Stimulated activated CD8-positive, alpha-beta memory T cell treated with anti-CD3 and anti-CD28 coated beads, Interleukin-7, amount 100 ng/mL, for 1 hour (primary cell): ENCODE measurements at places on chromosomes 7 and 10.

DNA sequence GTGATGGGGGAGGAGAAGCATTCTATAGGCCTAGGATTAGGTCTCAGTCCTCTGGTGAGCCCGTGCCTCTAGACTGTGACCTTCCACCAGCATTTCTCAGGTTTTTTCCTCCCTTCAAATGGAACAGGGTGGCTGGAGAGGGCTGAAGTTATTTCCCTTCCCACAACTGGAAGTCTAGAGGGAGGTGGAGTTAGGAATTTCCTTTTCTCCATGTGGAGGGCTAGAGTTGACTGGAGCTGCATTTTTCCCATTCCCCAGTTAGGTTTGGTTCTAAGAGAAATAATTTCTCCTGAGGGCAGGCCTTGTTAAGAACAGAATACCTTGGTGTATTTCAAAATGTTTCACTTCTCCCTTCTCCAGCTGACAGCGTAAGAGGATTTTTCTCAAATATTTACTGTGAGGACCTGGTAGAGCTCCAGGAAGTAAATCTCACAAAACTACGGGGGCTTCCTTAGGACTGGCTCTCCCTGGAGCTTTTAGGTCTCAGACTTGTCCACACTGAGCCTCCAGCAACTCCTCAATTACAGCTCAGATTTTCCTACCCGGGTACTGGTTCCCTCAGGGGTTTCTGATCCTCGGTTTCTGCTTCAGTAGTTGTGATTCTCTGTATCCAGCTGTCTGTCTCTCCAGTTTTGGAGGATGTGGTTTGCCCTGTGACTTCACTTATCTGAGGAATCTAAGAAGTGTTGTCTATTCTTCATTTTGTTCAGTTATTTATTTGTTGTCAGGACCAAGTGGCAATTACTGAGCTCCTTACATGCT, 6.0 kb upstream of the REEP3 start:
- no peak for DNase-seq

- DNase-seq = no peak
Observed at GRCh38 chr7:16260236-16260728, 161.1 kb downstream of the CRPPA start.

GRCh38 chr10:44517635-44518034, 132.7 kb upstream of the CXCL12 start:
- no peak for DNase-seq

GRCh38 chr7:139603896-139604295, 80.4 kb downstream of the CLEC2L start:
- DNase-seq = no peak

DNA sequence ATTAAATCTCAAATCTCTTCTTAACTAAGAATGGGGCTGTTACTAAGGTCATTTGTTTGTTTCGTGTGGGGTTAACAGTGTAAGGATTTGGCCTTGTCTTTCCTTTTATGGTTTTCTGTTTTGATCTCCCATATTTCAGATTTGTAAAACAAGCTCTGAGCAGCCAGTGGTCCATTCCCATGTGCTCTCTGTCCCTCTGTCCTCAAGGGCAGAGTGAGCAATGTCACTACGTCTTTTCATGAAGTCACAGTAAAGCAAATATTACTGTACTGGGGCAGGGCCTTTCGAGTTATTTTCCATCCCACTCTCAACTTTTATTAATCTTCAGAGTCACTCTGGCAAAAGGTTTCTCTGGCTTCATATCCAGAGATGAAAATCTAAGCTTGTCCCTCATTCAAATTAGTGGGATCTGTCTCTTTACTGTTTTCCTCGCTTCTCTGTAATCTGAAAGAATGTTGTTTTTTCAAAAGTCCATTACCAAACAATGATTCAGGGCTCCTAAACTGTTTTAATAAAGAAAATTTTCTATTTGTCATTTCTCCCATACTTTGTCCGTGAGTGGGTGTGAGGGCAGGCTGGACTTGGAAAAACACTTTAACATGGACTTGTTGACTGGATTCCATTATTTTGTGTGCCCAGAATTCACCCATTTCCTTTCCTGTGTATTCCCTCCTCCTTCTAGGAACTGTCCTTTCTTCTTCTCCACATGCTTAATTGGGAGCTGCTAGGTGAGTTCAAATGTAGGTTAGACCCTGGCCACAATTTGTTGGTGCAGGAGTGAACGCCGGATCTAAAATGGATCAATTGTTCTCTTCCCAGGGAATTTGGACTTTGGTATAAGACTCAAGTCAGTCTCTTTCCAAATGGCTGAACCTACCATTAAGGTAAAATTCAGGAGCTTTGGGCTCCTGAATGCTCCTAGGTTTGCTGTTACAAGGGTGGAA, 42.1 kb upstream of the NAMPT start:
- no peak for DNase-seq

- no peak for DNase-seq
Observed at GRCh38 chr10:18068401-18068800, 71.8 kb upstream of the CACNB2 start.

DNA sequence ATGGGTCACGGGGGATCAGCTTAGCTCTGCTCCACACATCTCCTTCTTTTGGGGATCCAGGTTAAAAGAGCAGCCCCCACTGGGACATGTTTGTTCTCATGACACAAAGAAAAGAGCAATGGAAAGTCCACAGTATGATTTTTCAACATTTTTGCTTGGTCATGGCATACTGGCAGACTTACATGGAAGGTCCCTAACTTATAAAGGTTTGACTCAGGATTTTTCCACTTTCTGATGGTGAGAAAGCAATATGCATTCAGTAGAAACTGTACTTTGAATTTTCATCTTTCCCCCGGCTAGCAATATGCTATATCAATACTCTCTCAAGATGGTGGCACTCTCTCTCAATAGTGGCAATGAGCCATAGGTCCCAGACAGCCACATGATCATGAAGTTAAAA, 227.7 kb upstream of the LRRN3 start:
- DNase-seq = no peak

DNA sequence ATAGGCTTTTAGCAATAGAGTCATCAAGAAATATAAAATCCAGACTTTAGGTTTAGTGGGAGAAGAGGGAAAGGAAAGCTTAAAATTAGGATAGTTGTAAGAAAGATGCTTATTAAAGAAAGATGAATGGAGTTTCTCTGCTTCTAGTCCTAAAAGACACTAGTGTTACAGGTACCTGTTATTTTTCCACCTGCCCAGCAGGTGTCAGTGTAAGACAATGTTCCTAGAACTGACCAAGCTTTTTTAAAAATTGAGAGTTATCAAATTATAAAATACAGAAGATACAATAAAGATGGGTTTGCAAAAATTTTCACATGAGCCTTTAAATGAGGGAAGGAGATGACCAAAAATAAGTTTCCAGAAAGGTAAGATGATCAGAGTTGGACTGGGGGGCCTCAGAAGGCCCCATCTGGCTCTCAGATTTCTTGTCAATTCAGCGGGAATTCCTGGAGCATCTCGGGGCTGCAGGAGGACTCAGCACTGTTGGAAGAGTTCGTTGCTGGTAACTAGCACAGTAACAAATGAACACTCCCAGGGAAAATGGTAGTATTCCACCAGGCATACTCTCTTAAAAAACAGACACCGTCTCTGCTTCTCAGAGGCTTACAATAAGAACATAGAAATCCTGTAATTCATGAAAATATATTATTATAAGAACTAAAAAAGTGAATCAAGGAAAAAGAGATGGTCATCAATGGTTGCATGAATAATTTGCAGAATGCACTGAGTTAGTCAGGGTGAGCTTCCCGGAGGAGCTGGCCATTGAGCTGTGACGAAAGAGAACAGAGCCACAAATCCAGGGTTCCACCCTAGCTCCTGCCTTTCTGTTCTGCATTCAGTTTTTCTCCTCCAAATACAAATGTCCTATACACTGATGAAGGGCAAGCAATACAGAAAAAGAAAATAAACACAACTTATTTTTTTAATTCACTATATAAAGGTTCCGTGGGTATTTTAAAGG, 71.8 kb upstream of the PIK3CG start:
- DNase-seq = no peak

GRCh38 chr10:71255808-71256660, 43.7 kb downstream of the UNC5B start:
- DNase-seq = no peak

DNA sequence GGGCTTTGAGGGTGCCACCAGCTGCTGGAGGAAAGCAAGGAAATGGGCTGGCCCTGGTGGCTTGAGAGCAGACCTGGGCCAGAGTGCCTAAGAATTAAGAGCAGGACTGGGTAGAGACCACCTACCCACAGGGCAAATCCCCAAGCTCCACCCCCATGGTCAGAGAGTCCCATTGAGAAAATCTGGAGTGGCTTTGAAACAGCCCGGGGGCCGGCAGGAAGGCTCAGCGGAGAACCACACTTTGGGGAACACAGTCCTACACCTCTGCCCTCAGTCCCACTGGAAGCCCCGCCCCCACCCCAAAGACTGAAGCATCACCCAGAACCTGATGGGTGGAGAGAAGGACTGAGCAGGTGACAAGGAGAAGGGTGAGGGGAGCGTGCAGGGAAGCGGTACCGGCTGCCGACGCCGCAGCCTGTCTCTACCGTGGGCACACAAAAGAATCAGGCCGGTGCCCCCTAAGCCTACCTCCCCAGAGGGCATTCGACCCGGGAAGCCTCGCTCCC, 3.6 kb downstream of the SMARCD3 start:
- DNase-seq = no peak

DNA sequence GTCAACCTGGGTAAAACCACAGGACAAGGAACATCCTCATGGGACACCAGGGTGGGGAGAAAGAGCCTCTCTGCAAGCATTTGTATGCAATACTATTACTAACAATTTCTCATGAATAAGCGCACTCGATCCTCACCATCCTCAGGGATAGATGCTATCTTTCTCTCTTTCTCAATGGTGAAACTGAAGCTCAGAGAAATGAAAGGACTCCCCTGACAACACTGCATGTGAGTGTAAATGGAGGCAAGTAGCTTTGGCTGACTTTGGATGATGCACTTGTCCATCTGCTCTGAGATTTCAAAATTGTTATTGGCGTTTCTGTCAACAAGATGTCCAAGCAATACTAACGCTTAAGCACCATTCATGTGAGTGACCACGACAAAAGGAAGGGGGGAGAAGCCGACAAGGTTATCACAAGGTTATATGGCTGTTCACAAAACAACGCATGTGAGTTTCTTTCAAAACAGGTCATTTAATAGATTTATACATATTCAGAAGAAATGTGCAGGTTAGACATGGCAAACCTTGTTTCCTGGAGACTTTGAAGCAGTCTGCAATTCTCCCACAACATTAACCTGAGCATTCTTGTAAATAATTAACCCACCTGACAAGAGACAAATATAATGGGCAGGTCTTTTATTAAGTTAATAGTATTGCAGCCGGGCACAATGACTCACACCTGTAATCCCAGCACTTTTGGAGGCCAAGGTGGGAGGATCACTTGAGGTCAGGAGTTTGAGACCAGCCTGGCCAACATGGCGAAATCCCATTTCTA, 54.0 kb downstream of the IFIT5 start:
- DNase-seq = no peak

GRCh38 chr10:125096371-125096770, 64.0 kb downstream of the CTBP2 start:
- DNase-seq = no peak

DNA sequence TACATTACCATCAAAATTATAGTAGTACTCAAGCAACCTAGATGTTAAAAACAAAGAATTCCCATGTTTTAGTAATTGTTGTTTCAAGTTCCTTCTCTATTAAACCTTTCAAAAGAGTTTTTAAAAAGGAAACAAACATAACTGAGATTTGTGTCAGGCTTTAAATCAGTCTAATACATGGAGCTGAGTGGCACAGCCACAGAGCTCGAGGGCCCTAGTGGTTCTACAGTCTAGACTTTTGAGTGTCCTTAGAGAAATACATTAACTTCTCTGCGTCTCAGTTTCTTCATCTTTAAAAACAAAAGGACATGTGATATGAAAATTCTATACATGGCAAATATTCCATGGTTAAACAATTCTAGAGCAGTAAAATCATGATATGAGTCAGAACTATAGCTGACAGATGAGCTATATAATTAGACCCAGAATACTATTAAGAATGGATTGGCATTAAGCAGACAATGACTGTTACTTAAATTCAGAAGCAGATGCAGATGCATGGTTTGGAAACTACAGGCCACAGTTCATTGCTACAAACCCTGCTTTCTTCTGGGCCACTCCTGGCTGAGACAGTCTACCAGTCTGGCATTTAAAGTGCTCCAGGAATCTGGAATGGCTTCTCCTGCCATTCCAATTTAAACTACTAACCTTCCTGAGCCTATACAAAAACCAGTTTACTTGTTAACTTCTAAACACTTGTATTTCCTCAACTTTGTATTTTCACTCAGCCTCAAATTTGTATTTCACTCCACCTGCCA, 77.4 kb downstream of the EPC1 start:
- DNase-seq = no peak

- no peak for DNase-seq
Observed at GRCh38 chr7:141874787-141875186, 33.5 kb upstream of the PRSS37 start.

DNA sequence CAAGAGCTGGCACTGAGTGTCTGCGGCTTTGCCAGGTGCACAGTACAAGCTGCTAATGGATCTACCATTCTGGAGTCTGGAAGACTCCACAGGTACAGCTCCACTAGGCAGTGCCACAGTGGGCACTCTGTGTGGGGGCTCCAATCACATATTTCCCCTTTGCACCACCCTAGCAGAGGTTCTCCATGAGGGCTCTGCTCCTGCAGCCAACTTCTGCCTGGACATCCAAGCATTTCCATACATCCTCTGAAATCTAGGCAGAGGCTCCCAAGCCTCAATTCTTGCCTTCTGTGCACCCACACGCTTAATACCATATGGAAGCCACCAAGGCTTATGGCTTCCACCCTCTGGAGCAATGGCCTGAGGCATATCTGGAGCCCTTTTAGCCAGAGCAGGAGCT, 29.2 kb downstream of the IQUB start:
- no peak for DNase-seq

DNA sequence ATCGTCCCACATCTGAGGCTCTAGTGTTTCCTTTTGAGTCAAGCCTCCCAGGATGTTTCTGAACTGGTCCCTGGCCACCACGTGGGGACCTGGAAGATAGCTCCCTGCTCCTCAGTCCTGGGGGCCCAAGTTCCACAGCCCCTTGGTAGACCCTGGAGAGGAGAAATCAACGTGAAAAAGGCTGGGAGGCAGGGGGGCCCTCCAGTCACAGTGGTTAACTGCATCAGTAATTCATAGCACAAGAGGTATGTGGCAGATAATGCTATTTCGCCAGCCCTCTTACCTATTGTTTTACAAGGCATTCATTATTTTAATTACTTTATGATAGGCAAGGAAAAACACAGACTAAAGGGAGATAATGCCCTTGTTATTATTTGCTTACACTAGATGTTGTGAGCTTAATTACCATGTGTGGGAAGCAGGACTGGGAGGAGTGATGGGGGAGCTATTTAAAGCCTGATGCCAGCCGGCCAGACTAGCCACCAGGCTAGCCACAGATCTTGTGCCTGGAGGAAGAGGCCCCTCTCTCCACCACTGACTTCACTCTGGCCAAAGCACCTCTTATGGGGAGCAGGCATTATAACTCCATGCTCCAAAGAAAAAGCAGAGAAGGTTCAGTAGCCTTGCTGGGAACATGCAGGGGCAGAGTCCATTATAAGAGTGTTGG, 230.7 kb downstream of the KCNMA1 start:
- DNase-seq = no peak
